ENCODE measurements at places on chromosomes 4 and X.
A peak's percentile ranks its signal among the peaks of the same experiment; 100 is the strongest.

DNA sequence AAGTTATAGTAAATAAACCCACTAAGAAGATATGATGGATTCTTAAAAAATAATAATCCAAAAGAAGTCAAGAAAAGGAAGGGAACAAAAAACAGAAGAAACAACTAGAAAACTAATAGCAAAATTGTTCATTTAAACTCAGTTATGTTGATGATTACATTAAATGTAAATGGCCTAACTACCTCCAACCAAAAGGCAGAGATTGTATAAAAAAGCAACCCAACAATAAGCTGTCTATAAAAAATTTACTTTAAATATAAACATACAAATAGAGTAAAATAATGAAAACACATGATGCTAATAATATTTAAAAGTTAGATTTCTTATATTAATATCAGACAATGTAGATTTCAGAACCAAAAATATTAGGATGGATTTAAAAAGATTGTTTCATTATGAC, 340.6 kb downstream of the CAMK2D start:
- no peak for DNase-seq

DNA sequence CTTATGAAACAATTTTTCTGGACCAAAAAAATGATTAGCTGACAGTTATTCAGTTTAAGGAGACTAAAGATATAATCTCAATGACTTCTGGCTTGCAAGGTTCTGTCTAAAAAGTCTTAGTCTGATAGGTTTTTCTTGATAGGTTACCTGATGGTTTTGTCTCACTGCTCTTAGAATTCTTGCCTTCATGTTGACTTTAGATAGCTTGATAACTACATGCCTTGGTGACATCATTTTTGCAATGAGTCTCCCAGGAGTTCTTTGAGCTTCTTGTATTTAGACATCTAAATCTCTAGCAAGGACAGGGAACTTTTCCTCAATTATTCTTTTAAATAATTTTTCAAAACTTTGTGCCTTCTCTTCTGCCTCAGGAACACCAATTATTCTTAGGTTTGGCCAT, 1965.3 kb downstream of the ARAP2 start:
- DNase-seq: no peak

GRCh38 chr4:177380730-177381287, 61.4 kb downstream of the AGA start:
- DNase-seq: peak; percentile 31

GRCh38 chr4:109075621-109076020, 226.8 kb downstream of the COL25A1 start:
- no peak for DNase-seq
